LHCN-M2 (cell line): ENCODE measurements at places on chromosomes 2 and 18.

GRCh38 chr2:54455563-54456361 lies at the start of gene SPTBN1:
TSS of gene SPTBN1 (plus strand) at chr2:54456327. CDS start at chr2:54526419, 70,092 bp downstream.
- DNase-seq = peak; percentile 89

DNA sequence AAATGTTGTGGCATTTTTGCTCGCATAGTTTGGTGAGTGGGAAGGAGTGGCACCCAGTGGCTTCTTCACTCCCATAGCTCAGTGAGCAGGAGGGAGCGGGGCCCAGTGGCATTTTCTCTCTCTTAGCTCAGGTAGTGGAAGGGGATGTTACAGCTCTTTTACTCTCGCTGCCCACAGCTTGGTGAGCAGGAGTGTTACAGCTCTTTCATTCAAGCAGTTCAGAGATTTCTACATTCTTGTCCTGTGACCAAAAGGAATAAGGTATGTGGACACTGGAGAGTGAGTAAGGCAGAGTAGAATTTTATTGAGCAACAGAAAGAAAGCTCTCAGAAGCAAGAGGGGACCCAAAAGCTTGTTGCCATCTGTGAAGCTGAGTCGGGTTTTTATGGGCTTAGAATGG lies 192.4 kb downstream of the SPAG16 start:
- DNase-seq = no peak

- DNase-seq = no peak
These were observed 167.9 kb upstream of the REG3A start for GRCh38 chr2:79327460-79327859.

GRCh38 chr2:120432976-120433815 lies 87.3 kb downstream of the INHBB start:
- no peak for DNase-seq

- peak; percentile 41 for DNase-seq
These were observed 77.7 kb upstream of the SMAD2 start for GRCh38 chr18:48007955-48008701.

- DNase-seq = no peak
These were observed 25.1 kb upstream of the TXNDC2 start for GRCh38 chr18:9860682-9861081.

GRCh38 chr18:51654488-51655326 lies 457.2 kb upstream of the MEX3C start:
- DNase-seq = no peak
